ENCODE measurements at places on chromosomes 6 and 20. TPM values are rescaled to one million over a fixed set of nuclear protein-coding genes. Genes with fewer than 3 reads are reported as not detected.

The SPTLC3 gene
- 18.5 TPM for total RNA-seq

The GABRR1 gene
- not detected for total RNA-seq

DNA sequence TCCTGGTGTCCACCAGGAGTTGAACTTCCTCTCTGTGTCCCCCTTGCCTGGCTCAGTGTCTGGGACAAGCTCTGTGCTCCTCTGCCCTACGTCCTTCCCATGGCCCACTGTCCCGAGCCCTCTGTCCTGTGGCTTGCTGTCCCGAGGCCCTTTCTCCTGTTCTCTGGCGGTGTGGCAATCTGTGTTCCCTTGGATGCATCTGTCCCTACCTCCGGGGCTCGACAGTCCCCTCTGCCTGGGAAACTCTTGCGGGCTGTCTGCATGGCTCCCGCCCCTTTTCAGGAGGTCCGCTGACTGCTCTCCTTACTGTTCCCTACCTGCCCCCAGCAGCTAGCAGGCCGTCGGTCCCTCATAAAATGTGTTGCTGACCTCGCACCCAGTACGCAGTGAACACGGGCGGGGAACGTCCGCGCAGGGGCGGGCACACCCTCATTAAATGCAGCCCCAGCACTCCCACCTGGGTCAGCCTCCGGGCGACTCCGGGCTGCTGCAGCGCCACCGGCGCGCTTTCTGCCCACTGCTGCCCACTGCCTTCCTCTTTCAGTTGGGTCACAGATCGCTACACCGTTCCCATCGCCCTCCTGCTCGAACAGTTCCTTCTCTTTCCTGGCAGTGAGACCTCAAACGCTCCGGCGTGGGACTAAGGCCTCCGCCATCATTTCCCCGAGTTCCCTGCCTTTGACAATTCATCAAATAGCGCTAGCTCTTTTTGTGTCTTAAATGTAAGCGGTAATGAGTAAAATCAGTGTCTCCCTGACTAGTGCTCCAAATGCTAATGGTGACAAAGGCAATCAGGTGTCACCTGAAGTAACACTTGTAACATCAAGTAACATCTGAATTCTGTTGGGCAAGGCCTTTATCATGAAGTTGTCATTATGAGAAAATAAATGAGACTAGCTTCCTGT lies 60.5 kb downstream of the RSPH3 start:
- no peak overlapping the region for H3K27ac ChIP-seq
- peak overlapping the region; percentile 34 for H3K4me3 ChIP-seq
- H3K27me3 ChIP-seq: no peaks in the 10 kb centered on the region
- H3K4me1 ChIP-seq: no peaks in the 10 kb centered on the region
- H3K36me3 ChIP-seq: no peaks in the 10 kb centered on the region

DNA sequence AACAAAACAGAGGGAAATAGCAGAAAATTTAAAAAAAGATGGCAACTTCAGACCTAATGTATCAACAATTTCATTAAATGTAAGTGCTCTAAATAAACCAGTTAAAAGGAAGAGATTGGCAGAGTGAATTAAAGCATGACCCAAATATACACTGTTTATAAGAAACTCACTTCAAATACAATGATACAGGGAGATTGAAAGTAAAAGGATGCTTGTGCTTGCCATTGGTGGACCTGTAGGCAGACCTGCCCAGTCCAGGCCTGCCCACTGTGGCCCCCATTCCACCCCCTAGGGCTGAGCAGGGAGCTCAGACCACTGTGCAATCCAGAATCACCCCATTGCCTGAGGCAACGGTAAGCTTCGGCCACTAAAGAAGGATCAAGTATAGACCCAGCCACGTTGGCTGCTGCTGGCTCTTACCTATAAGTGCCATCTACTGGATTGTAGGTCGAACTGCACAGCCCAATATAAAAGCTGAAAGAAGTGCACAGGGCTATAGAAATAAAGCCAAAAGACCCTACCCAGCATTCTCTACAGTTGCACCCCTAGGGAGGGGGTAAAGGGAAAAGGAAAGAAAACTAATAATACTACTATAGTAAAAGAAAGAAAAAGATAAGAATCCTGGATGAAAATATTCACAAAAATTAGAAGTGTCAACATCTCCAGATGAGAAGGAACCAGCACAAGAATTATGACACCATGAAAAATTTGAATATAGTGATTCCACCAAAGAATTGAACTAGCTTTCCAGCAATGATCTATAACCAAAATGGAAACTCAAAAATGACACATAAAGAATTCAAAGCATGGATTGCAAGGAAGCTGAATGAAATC lies 36.1 kb downstream of the PSMB1 start:
- H3K4me1 ChIP-seq: no peaks in the 10 kb centered on the region
- DNase-seq: peak; percentile 42
- H3K27ac ChIP-seq: no peak overlapping the region
- no peaks in the 10 kb centered on the region for H3K27me3 ChIP-seq

The SIRPB2 gene
- total RNA-seq: 6.8 TPM

- no peaks in the 10 kb centered on the region for H3K36me3 ChIP-seq
- H3K27ac ChIP-seq: no peak overlapping the region
- H3K27me3 ChIP-seq: no peaks in the 10 kb centered on the region
- H3K4me1 ChIP-seq: no peaks in the 10 kb centered on the region
- no peak for DNase-seq
Observed at GRCh38 chr20:42483730-42484303, 705.9 kb downstream of the PTPRT start.

The GUCA1A gene
- not detected for total RNA-seq

The CD24 gene
- total RNA-seq: 62.9 TPM

DNA sequence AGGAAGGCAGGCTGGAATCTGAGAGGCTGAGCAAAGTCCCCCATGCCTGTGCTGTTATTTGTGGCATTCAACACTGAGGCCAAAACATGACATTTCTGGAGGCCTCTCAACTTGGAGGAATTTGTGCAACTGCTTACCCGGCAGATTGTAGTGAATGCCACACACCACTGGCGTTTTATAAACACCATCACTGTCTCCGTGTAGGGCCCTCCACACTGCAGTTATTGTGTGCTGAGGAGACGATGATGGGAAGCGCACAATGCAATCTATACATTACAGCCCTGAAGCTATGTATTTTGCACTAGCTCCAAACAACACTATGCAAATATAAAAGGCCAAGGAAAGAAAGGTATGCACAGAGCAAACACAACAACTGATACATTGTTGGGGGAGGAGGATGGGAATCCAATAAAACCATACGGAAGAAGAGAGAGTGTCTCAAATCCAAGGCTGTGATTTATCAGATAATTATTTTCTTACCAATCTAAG lies 106.5 kb downstream of the SMLR1 start:
- no peaks in the 10 kb centered on the region for H3K36me3 ChIP-seq
- no peak for DNase-seq
- no peak overlapping the region for H3K27ac ChIP-seq
- H3K4me3 ChIP-seq: no peak overlapping the region
- peaks cover 14% of the 10 kb centered on the region for H3K4me1 ChIP-seq

All from Peyer's patch (tissue), 4 donors.